ENCODE measurements at places on chromosomes 5 and 9.

DNA sequence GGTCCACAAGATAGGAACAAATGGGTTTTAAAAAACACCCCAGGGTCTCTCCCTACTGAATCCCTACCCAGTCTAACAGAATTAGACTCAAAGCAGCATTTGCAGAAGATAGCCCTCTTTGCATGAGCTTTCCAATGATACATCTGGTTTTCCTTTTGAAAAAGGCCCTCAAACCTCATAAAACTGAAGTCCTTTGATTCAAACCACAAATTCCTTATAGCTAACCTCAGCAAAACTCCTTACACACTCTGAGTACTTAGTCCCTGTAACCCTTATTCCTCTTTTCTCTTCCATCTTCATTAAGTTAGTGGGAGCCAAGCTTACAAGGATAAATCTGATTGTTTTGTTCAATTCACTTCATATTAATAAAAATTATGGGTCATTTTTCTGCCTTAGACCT lies 90.5 kb upstream of the TNC start:
- no peak for DNase-seq

GRCh38 chr9:27519466-27520465 lies 4.3 kb upstream of the IFNK start:
- no peak for DNase-seq

GRCh38 chr9:79480639-79481038 lies 91.1 kb upstream of the TLE4 start:
- DNase-seq: no peak

DNA sequence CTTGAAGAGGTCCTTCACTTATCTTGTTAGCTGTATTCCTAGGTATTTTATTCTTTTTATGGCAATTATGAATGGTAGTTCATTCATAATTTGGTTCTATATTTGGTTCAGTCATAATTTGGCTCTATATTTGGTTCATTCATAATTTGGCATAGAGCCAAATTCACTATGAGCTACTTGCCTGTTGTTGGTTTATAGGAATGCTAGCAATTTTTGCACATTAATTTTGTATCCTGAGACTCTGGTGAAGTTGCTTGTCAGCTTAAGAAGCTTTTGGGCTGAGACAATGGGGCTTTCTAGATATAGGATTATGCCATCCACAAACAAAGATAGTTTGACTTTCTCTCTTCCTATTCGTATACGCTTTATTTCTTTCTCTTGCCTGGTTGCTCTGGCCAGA lies 142.2 kb downstream of the PLCXD3 start:
- no peak for DNase-seq

GRCh38 chr5:68562308-68562707 lies 346.8 kb downstream of the PIK3R1 start:
- DNase-seq: no peak

DNA sequence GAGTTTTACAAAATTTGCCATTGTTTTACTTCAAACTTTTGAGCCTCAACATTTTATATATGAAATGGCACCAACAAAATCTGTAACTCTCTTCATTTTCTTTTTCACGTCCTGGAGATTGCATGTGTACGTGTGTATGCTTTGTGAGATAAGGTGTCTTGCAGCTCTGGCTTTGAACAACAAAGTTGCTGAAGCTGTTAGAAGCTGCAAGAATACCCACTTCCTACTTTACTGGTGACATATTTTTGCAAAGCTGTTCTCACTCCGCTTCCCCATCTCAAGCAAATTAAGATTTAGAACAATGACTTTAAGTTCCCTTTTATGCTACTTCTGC lies 41.8 kb downstream of the FYB1 start:
- no peak for DNase-seq

DNA sequence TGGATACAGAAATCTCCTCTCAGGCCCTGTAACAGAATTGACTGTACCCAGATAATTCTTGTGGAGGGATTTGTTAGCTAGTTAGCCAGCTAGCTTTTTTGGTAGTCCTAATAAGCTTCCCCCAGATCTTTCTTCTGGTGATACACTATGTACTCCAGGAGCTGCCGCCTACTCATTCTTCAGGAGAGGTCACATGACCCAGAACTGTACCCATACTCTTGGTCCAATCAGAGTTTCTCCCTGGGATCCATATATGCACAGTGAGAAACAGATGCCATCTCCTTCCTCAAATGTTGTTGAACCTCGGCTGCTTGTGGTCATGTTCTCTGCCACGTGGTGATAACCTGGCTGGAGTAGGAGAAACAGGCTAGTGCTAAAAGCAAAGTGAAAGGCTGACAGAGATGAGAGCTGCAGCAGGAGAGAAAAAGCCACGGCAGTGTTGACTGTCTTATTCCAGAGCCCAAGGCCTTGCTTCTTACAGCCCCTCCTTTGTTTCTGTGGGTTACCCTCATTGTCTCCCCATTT lies 123.0 kb upstream of the RFX3 start:
- no peak for DNase-seq

GRCh38 chr9:72932619-72933018 lies 20.2 kb downstream of the ALDH1A1 start:
- no peak for DNase-seq

DNA sequence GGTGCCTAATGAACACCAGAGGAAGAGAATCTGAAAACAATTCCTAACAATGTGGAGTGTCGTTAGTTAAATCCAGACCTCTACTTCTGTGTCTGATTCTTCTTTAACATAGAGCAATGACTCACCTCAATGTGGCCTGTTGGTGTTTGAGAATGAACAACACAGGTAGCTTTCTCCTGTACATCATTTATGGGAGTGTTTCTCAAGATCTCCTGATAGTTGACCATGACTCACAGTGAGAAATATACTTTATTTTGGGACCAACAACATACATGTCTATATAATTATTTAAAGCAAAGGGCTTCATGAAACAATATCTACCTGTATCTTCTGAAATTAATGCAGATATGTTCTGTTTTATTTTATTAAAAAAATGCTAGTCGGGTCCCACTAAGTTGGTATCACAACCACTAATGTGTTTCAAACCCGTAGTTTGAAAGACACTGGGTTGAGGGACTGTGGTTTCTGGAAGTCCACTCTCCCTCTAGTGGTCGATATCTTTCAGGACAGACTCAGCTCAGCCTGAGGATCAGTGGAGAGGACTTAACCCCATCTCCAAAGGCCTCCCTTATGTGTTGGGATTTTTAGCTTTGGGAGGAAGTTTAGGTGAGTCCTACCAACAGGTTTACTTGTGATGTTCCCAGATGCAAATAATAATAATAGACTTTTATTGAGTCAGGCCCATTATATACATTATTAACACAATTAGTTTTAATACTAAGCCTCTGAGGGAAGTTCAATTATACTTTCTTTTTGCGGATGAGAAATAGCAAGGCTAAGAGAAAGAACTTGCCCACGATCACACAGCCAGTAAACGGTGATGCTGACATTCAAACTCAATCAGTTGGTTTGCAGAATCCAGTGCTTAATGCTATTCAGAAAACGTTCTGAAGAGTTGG lies 70.0 kb upstream of the KLF9 start:
- no peak for DNase-seq

DNA sequence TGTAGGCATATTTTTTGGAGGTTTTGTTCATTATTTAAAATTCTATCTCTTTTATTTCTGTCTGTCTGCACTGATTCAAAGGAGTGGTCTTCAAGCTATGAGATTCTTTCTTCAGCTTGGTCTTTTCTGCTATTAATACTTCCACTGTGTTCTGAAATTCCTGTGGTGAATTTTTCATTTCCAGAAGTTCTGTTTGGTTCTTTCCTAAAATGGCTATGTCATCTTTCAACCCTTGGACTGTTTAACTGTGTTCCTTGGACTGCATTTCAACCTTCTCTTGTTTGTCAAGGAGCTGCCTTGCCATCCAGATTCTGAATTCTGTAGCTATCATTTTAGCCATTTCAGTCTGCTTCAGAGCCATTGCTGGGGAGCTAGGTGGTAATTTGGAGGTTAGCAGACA lies 76.3 kb downstream of the CERT1 start:
- no peak for DNase-seq

- DNase-seq: no peak
These were observed 87.7 kb downstream of the PTCH1 start for GRCh38 chr9:95429096-95429495.

DNA sequence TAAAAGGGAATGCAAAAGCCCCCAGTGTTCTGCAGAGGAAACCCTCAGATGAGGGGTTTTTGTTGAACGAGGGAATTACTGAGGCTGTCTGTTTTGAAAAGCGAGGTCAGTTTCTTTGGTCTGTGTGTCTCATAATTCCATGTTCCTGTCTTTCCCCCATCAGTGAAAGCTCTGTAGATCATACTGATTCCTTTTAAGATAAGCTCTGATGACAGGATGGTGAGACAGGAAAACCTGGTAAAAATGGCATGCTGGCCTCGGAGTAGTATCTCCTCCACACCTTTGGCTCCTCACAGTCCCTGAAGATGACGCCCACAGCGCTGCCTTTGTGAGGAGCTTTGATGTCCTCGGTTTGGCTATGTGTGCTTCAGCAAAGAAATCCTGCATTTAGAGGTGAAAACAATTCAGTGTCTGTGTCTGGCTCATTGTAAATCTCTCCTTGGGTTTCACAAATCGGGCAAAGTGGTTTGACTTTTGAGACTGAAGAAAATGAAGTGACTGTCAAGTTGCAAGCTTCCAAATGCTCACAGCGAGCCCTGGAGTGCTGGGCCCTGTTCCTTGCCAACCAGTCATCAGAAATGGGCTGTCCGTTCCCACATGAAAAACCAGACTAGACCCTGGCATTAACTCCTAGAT lies 124.9 kb upstream of the ICE1 start:
- DNase-seq: no peak

GRCh38 chr9:26292943-26293342 lies 599.7 kb downstream of the CAAP1 start:
- DNase-seq: no peak

- no peak for DNase-seq
These were observed 22.5 kb upstream of the PTPN3 start for GRCh38 chr9:109520475-109521132.

DNA sequence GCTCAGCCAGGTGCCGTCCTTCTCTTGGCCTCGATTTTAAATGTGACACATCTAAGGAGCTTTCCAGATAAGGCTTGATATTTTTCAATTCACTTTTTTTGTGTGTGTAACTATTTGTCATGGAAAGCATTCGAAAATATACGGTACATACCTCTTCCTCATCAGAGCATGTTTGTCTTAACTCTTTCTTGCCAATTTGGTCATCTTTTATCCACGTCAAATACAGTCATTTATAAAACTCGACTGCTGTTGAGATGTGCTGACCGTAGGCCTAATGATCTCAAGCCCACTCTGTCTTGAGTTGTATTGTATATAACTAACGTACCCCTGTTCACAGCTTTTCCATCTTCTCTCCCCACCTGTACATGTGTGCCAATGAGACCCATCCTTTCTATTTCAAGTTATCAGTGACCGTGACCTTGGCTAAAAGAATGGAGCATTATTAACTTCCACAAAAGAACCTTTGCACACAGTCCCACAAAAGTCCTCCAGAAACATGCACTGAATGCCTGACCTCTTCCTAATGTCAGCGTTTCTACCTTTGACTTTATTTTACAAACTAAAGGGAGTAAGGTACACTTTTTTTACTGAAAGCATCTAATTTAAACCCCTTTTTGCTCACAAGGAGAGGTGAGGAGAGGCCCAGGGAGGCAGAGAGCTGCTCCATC lies 61.6 kb downstream of the IPPK start:
- DNase-seq: no peak

DNA sequence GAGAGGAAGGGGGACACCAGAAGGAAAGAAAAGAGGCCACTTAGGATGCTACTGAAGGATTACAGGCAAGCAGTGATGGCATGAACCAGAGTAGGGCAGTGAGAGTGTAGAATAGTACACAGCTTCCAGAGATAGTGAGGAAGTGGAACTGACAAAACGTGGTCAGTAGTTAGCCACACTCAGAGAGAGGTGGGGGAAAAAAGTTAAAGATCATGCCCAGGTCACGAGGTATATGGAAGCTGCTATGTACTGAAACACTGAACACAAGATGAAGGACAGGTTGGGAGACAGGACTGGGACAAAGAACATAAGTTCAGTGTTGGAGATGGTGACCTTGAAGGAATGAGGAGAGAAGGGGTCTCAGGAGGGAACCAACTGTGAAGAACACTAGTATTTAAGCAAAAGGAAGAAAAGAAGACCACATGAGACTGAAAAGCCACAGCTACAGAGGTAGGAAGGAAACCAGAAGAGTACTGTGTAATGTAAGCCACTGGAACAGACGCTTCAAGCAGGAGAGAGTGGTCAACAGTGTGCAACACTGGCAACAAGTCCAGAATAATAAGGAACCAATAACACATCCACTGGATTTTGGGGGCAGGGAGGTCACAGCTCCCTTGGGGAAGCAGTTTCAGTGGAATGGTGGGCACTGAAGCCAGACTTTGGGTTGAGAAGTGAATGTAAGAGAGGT lies 45.5 kb downstream of the ELL2 start:
- DNase-seq: no peak

DNA sequence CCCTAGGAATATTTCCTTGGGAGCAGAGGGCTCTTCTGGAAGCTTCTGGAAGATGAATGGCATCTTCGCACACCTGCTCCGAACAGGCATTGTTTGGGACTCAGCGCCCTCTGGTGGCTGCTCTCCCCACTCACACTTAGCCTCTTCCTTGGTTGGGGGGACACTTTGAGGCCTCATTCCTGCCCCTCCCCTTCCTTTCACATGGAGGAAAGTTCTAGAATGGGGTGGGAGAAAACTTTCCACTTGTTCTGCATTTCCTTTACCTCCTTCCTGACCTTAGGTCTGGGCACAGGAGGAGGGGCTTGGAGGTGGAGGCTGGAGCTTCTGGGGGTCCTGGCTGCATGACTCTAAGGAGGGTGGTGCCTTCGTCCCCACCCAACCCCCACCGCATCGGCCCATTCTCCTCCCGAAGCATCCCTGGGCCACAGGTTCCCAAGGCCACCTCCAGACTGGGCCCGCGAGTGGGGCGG lies 19.3 kb upstream of the SMIM32 start:
- no peak for DNase-seq

- no peak for DNase-seq
These were observed 178.5 kb downstream of the C9orf152 start for GRCh38 chr9:110029429-110029955.

GRCh38 chr9:2059274-2059929 lies 44.3 kb downstream of the SMARCA2 start:
- DNase-seq: no peak

DNA sequence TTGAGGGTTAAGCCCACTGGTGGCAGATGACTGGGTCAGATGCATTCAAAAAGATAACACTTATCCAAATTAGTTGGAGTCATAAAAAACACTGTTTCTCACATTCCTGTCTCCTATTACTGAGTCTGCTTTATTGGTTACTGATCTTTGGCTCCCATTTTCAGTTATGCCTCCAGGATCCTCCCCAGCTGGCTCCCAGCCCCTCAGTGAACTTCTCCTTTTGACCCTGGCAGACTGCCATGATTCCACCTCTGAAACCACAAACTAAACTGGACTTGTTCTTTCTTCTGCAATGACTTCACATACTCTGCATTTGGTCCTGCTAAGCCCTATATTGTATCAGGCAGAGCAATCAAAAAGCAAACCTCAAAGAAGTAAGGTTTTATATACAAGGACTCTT lies 860.8 kb upstream of the DMAC1 start:
- DNase-seq: no peak

- DNase-seq: no peak
These were observed at the start of gene PCDHGA2 for GRCh38 chr5:141338538-141339306. Gene PCDHGA2 (plus strand): TSS chr5:141338760.

Measured in GOT3 (cell line).